ENCODE measurements at places on chromosomes 7 and 10.

DNA sequence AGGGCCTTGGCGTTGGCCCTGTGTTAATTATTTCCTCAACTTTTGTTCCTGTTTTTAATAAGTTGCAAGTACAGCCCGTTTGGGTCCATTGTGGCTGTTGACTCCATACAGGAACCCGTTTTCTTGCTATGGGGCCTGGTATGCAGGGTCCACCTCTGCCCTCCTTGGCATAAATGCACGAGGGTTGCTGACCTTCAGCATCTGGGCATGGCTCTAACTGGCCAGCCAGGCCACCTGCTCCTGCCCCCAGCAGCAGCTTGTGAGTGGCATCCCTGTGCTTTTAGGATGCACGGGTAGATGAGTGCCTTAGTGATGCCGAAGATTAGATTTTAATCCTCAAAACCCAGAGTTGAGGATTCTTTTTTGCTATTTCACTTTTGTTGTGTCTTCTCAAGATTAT lies 123.2 kb downstream of the GLRX3 start:
- DNase-seq: no peak

DNA sequence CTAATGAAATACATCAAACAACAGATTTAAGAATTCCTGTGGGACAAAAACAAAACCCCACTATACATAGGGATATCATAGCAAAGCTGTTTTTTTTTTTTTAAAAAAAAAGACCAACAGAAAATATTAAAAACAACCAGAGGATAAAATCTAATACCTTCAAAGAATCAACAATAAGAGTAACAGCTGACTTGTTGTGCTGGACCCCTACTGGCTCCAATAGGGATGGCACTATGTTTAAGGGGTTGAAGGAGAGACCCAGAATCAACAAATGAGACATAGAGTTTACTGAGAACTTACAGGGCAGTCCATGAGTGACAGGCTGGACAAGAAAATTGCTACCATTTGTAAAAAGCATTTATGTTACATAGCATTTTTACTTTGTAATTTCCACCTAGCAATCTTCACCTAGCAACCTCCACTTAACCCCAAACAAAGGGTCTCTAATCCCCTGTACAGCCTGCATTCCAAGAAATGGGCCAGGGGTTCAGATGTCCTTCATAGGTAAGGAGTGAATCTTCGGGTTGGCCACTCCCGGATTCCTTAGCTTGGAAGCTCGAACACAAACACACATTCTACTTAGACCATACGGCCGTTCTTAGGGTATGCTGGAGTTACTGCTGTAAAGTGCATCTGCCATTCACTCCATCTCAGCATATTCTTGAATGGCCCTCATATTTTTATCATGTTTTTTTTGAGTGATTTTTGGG lies 25.8 kb downstream of the ASZ1 start:
- DNase-seq: no peak

DNA sequence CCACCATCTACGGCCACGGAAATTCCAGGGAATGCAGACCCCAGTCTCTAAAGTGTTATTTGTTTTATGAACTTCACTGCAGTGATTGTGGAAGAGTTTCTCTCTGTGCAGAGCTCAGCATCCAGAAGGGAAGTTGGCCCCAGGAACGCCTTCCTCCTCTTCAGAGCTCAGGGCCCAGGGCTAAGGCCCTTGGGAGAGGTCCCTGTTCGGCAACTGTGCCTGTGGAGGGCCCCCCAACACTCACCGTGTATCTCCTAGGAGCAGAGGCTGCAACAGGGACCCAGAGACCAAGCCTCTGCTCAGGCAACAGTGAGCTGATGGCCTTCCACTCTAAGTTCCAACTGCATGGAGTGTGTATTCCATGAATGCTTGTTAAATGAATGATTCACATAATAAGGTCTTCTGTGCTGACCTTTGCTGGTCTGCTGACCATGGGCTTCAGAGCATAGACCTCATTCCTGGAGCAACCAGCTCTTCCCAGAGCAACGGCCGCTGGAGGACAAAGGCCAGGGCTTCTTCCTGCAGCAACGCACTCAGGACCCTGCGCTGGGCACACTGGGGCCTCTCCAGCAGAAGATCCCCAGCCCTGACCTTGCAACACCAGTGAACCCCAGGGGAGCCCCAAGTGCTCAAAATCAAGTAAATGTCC lies 7.7 kb downstream of the DIP2C start:
- DNase-seq: no peak

- DNase-seq: no peak
These were observed 90.0 kb downstream of the NRP1 start for GRCh38 chr10:33244354-33244967.

DNA sequence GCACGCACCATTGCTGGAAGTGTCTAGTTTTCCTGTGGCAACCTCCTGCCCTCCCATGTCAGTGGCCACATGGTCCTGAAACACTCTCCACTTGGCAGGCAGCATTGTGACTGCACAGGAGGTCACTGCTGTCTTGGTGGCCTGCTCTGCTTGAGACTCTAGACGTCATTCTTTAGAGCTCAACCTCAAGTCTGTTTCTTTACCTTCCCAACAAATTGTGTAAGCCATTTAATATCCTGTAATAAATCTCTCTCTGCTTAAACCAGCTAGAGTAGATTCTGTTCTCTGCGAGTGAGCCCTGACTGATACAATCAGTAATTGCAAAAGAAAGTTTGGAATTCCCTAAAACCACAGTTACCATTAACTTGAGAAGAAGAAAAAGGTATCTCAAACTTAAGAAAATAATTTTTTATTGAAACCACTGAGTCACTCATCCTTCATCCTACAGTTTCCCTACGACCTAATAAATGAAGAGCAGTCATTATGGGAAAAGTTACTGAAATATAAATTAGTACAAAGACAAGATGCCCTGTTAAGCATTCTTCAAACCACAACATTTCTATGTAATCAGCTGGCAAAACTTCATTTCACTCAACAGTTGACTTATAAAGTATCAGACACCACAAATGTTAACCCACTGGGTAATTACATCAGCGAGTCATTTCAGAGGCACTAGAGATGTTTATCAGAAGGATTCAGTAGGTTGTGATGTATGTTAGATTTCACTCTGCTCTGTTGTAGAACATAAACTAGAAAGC lies 18.0 kb downstream of the SLC25A13 start:
- no peak for DNase-seq

DNA sequence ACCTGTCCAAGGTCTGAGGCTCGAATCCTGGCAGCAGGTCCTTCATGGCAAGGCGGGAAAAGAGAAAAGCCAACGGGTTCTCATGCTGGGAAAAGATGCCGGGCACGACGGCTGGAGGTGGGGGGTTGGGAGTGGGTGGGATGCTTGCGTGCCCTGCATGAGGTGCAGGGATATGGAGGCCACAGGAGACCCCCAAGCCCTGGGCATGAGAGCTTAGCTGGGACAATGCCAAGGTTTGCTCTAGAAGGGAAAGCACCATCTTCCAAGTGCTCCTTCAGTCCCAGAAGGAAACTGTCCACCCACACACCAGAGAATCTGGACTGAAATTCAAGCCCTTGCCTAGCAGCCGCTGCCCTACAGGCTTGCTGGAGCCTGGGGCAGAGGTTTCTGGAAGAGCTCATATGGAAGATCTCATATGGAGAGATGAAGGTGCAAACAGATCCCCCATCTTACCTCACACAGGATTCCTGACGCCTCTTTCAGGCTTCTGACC lies 64.3 kb downstream of the ZRANB1 start:
- DNase-seq: no peak

DNA sequence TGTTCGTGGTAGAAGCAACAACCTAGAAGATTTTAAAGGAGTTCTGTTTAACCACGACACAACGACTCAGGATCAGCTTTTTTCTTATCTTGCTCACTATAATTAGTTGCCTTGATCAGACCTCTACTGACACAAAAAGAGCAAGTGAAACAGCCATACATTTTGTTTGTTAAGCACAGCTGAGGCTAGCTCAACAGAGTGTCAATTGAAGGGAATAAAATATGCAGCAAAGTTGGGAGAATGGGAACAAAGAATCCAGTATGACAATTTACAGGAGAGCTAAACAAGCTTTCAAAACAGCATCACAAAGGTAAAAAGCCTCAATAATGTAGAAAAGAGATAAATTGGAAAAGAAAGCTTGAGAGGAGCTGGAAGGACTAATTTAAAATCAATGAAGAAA lies 40.5 kb upstream of the HERPUD2 start:
- DNase-seq: no peak

DNA sequence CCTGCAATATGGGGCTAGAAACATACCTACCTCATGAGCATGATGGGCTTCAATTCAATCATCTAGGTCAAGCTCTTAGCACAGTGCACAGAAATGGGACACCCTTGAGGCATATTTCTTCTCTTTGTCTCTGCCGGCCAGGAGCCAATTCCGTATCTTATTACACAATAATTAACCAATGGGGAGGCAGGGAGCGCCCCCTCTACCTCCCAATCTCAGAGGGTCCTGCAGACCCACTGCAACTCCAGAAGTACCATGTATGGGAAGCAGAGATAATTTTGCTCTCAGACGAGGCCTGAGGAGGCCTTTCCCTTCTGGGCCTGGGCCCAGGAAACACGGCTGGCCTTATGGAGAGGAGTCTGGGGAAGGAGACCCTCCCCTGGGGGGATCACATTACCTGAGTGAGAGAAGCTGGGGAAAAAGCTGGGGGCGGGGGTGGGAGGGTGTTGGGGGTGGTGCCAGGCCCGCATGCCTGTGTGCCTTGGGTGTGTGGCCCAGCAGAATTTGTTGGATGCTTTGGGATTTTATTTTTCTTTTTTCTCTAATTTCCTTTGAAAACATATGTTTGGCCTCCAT lies 155.5 kb downstream of the UBE2H start:
- DNase-seq: no peak

GRCh38 chr10:86410542-86411124 lies 44.0 kb upstream of the GRID1 start:
- DNase-seq: no peak

- DNase-seq: no peak
These were observed 87.1 kb downstream of the POLR1F start for GRCh38 chr7:19621740-19622139.

DNA sequence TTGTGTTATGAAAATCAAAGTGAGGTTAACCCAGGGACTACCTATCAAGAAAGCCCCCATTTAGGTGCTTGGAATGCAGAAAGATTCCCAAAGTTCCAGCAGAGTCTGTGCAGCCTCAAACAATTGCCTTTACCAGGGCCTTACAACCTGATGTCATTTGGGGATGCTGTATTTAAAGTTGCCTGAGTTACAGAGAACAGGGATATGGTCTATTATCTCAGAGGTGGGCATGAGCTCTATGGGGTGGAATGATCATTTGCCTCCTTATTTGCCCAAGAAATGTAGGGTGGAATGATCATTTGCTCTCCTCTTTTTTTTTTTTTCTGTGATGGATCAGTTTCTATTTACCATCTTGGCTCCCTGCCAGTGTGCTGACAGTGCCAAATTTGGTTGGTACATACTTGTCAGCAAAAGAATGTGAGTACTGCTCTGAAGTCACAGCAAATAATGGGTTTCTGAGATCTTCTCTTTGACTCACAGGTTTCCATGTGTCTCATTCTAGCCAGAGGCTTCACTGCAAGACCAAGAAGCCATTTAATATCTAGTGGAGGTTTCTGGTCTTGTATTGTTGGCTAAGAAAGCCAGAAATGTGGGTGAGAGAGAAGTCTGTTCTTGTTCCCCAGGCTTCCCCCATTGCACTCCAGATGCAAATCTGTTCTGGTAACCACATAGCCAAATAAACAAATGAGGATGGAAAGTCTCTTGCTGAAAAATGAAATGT lies 45.5 kb upstream of the ZNRF2 start:
- DNase-seq: peak; percentile 45

DNA sequence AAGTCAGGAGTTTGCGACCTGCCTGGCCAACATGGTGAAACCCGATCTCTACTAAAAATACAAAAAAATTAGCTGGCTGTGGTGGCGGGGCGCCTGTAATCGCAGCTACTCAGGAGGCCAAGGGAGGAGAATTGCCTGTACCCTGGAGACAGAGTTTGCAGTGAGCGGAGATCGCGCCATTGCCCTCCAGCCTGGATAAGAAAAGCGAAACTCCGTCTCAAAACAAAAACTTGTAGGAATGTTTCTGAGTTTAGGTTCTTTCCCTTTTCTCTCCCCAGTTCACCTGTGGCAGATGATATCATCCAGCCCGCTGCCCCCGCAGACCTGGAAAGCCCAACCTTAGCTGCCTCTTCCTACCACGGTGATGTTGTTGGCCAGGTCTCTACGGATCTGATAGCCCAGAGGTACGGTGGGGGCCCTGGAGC lies 138.8 kb upstream of the BTBD16 start:
- no peak for DNase-seq

- no peak for DNase-seq
These were observed 28.1 kb downstream of the UBN2 start for GRCh38 chr7:139259142-139259541.

DNA sequence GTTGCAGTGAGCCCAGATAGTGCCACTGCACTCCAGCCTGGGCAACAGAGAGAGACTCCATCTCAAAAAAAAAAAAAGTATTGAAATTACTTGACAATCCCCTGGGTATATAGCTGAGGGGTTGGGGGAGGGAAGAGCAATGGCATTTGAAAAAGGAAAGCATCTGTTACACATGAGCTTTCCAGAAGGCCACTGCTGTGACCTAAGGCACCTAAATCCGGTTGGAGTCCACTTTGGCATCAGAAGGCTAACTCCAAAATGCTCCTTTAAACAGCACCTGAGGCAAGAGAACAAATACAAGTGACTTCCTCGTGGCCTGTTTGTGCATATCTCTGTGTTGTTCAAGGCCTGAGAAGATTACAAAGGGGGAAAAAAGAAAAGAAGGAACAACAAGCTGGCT lies 74.8 kb upstream of the PALS2 start:
- DNase-seq: no peak

DNA sequence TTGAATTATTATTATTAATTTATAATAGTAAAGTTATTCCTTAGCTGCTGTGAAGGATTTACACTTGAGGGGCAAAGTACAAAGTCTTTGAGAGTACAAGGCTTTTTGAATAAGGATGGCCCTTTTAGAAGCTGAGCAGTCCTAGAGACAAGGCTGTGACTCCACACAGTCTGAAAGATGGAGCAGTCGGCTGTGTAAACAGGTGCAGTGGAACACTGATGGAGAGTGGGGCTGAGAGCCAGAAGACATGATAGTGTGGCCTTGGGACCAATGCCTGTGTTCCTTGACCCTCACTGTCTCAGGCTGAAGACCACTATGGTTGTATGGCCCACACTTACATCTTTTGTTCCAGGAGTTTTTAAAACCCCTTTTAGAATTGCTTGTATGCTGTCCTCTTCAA lies 311.2 kb upstream of the PHF14 start:
- DNase-seq: no peak

- no peak for DNase-seq
These were observed 291.3 kb downstream of the PTEN start for GRCh38 chr10:88154596-88155250.
